Activated naive CD4-positive, alpha-beta T cell (primary cell): ENCODE measurements at places on chromosomes 3 and 15.

DNA sequence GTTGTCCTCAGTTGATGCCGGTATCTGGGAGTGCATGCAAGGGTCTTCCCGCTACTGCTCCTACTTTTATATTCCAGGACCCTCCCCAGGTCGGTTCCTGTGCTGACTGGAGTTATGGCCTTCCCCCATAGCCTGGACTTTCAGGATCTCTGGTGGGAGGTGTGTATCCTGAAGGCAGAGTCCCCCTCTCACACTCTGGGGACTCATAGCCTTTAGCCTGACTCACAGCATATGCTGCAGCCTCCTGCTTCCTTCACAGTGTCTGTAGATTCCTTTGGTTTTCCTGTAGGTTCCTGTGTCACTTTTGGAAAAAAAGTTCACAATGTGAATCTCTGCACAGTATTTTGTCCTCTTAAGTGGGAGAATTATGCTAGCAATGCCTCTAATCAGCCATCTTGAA lies 180.6 kb upstream of the RBMS3 start:
- no peak for DNase-seq

- DNase-seq = no peak
These were observed 14.3 kb upstream of the SPRED1 start for GRCh38 chr15:38238311-38238710.

DNA sequence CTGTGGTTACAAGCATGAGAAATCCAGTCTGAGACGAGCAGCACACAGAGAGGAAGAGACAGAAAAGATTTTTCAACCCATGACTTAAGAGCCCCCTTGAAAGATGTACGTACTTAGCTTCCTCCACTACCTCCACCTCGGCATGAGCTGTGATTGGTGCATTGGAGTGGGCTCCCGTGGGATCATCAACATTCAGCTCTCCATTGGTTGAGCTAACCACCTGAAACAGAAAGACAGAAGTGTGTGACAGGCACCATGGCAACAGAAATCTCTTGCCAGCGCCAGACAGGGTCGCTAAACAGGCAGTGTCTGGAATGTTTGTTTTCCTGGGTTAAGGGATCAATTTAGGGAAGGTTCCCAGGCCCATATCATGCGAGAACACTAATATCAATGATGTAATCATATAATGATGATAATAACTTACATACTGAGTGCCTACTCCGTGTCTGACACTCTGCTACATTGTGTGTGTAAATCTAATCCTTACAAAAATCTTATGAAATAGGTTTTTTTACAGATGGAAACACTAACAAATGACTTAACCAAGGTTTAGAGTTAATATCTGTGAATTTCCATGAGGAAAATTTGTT lies 17.5 kb upstream of the PPIB start:
- no peak for DNase-seq

DNA sequence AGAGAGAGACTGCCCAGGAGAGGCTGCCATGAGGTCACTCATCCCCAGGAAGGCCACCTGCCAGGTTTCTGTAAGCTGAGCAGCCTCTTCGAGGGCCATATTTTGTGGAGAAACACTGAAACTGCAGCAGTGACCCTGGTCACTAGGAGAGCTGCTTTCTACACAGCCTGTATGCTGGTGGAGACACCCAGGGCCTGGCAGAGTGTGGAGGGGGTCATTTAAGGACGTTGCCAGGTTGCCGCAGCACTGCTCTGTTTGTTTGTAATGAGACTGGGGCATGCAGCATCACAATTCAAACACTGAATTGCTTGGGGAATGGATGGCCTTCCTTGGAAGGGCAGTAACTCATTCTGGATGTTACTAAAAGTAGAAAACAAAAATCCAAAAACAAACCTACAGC lies 104.9 kb upstream of the TRIM42 start:
- DNase-seq = no peak

- no peak for DNase-seq
These were observed 26.7 kb upstream of the DRD3 start for GRCh38 chr3:114205541-114205940.

GRCh38 chr3:43246976-43247375 lies 39.4 kb upstream of the SNRK start:
- DNase-seq = no peak

DNA sequence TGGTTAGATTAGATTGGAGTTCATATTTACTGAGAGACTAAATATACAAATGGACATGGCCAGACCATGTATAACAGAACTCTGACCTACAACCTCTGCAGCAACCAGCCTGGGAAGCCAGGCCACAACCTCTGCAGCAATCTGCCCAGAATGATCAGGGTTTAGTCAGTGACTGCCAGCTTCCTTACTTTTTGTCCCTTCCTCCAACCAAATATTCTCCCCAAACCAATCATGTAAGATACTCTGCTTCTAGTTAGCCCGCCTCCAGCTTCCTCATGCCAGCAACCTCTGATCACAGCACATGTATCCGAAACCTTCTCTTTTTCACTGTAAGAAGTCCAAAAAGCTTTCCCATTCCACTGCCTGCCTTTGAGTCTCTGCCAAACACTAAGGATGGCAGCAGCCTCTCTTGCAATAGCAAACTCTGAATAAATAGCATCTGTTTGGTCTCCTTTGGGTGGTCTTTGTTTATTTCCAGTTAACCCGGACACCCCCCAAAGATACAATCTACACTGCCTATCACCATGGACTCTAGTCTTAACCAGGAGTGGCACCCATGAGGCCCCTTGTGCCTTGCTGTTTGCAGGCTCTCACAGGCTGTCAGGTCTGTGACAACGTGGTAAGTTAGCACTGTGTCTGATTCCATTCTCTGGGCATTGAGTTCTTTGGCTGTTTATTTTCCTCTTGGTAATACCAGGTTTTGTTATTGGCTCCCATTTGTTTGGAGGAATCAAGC lies 102.2 kb downstream of the ERC2 start:
- DNase-seq = no peak

DNA sequence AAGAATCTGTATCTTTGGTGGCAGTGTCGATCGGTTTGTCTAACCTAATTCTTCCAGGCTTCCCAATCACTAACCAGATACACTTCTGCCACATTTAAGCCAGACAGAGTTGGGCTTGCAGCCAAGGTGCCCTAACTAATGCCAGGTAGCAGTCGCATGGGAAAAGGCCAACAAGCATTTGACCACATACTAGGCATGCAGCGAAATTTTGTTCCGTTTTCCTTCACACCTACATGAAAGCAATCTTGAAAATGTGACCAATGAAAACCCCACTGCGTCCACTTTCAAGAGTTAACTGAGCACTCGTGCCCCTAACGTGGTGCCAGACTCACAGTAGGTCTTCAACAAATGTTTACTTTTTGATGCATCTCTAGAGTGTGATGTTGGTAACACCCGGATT lies 192.2 kb upstream of the TPM1 start:
- no peak for DNase-seq

- DNase-seq = no peak
These were observed 120.2 kb downstream of the TFDP2 start for GRCh38 chr3:142029052-142029642.

- no peak for DNase-seq
These were observed 31.7 kb downstream of the HMCES start for GRCh38 chr3:129310111-129311011.

- no peak for DNase-seq
These were observed 155.8 kb upstream of the LRIG1 start for GRCh38 chr3:66656609-66657008.

DNA sequence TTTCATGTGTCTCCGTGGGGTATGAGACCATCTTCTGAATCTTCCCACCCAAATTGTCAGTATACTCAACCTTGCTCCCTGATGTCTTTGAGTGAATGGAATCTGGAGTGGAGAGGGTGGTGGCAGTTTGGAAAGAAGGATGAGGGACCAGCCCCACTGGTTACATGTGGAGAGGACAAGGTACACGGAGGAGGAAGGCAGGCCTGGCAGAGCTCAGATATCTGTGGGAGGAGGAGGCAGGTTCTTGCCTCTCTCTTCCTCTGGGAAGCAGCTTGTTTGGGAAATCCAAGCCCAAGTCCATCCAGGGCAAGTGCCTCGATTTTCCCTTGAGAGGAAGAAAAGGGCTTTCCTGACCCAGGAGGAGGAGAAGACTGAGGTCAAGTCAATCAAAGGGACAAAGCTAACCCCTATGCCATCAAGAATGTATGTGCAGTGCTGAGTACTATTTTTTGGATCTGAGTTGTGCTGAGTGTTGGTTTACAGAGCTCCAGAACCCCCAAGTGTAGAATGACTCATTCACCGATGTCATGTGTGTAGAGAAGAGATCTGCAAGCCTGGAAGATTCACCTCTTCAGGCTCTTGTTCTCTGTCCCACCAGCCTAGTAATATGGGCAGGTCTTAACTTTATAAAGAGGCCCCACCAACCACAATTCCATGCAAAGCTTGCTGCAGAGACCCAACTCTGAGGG lies 19.8 kb upstream of the LOXL1 start:
- no peak for DNase-seq

DNA sequence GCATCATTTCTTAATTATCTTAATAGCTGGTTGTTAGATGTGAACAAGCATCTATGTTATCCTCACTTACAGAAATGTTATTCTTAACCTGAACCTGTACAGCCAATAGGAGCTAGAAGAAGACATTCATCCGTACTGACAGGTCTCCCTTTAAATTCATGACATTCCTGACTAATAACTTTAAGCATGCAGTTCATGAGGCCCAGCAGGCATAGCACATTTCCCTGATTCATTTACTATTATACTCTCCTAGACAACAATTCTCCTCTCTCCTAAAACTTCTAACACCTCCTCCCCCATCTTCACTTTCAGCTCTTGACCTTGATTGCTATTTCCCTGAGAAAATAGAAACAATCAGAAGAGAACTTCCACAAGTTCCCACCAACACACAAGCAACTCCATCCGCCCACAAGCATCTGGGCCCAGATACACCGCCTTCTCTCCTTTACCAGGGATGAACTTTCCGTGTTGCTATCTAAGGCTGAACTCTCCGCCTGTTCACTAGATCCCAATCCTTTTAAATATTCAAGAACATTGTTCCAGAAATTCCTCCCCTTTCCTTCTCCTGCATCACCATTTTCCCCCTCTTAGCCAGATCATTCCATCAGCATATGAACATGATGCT lies 62.9 kb upstream of the SPRED1 start:
- no peak for DNase-seq

DNA sequence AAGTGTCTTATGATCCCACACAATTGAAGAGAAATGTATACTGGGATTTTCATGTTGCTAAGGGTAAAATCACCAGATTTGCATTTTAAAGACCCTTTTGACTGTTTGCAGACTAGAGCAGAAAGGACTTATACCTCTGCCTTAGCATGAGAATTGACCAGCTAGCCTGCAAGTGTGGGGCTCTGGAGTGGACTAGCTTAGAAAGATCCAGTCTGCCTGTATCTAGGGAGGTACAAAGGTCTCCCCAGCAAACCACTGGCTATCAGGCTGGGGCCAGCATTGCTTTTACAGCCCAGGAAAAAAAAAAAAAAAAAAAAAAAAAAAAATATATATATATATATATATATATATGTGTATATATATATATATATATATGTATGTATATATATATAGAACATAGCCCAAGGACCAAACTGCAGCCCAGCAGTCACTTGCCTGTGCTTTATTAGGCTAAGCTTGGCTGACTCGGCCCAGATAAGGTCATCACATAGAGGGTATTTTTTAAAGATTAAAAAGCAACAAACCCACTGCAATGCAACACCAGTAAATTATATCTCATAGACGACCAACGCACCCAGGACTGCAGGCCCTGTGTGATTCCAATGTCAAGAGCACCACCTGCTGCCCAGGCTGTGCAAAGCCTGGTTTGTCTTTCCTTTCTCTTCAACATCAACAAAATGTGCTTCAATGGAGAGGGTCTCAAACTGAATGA lies 63.7 kb downstream of the DCLK3 start:
- no peak for DNase-seq

- no peak for DNase-seq
These were observed 804 bp upstream of the BRPF1 start for GRCh38 chr3:9730657-9731205.

GRCh38 chr3:99714146-99714545 lies 75.8 kb downstream of the COL8A1 start:
- DNase-seq = no peak

DNA sequence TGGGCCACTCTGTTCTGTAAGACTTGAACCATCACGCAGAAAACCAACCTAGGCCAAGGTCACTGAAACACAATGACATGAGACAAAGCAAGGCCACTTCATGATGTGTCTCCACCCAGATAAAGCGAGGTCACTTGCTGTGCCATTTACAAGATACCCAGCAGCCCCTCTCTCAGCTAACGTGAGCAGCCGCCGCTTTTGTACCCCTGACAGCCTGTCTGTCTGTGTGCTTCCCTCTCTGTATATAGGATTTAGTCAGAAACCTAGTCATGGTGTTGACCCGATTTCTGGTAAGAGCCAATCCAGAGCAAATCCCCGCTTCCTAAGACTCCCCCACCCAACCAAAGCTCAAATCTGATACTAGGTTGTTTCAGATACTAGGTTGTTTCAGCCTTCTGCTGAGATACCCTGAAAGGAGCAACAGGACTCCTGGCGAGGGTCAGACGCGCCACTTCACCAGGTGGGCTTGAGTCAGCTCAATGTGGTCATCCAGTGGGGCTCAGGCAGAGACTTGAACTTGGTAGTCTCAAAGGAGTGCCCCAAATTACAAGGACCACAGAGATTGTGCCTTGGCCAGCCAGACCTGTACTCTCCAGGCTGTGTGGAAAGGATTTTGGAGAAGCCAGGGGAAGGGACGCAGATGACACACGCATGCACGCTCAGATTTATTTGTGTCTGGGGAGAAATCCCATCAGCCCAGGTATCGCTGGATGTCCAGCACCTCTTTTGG lies 3.1 kb upstream of the ZXDC start:
- DNase-seq = no peak

GRCh38 chr3:175186511-175186910 lies 327.4 kb downstream of the NAALADL2 start:
- DNase-seq = no peak

GRCh38 chr15:94077938-94078337 lies 153.4 kb upstream of the MCTP2 start:
- DNase-seq = no peak

- no peak for DNase-seq
These were observed 102.1 kb downstream of the ATP8B4 start for GRCh38 chr15:50016951-50017350.

- no peak for DNase-seq
These were observed 73.1 kb downstream of the XXYLT1 start for GRCh38 chr3:195197765-195198425.

- DNase-seq = no peak
These were observed 9.6 kb downstream of the KBTBD13 start for GRCh38 chr15:65085990-65086679.

- no peak for DNase-seq
These were observed 5.4 kb downstream of the SOX14 start for GRCh38 chr3:137769322-137770065.

- no peak for DNase-seq
These were observed 564 bp upstream of the PIGZ start for GRCh38 chr3:196969134-196969659.

- no peak for DNase-seq
These were observed 45.1 kb downstream of the TNIK start for GRCh38 chr3:171415070-171415469.

DNA sequence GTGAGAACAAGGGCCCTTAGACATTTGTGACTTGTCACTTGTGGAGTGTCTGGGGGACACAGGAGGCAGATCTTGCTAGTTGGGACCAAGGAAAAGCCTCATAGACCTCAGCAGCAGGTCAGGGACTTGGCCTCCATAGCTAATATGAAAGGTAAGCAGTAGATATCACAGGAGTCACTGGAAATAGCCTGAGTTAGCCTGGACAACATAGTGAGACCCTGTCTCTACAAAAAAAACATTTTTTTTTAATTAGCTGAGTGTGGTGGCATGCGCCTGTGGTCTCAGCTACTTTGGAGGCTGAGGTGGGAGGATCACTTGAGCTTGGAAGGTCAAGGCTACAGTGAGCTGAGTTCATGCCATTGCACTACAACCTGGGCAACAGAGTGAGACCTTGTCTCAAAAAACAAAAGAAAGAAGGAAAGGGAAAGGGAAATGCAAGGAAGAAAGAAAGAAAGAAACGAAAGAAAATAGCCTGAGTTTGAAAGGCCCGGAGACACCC lies 37.1 kb upstream of the CLK3 start:
- DNase-seq = no peak
